ENCODE measurements at places on chromosomes 7 and 10.

GRCh38 chr10:71029411-71029892 is 141.1 kb upstream of the PCBD1 start:
- DNase-seq: no peak

- no peak for DNase-seq
Observed at GRCh38 chr7:86760236-86760635, 116.5 kb downstream of the GRM3 start.

DNA sequence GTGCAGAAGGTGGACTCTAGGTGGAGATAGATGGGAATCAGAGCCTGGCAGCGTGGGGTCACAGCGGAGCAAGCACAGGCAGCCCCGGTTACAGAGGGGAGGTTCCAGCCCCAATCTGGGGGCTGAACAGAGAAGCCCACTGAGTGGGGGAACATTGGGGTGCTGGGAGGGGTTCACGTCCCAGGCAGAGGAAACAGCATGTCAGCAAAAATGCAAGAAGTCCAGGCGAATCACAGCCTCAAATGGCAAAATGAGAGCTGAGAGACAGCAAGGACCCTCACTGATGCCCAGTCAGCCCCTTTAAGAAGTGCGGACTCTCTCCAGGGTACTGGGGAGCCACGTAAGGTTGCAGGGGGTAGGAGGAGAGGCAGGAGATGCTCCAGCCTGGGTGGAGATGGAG is 62.0 kb downstream of the ELFN1 start:
- DNase-seq: no peak

DNA sequence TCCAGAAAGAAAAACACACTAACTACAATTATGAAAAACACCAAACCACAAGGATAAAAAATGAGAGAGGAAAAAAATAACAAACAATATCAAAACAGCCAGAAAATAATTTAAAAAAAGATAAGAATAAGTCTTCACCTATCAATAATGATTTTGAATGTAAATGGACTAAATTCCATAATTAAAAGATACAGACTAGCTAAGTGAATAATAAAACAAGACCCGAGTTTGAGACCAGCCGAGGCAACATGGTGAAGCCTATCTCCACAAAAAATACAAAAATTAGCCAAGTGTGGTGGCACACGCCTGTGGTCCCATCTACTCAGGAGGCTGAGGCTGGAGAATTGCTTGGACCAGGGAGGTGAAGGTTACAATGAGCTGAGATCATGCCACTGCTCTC is 131.1 kb downstream of the MTERF1 start:
- no peak for DNase-seq

DNA sequence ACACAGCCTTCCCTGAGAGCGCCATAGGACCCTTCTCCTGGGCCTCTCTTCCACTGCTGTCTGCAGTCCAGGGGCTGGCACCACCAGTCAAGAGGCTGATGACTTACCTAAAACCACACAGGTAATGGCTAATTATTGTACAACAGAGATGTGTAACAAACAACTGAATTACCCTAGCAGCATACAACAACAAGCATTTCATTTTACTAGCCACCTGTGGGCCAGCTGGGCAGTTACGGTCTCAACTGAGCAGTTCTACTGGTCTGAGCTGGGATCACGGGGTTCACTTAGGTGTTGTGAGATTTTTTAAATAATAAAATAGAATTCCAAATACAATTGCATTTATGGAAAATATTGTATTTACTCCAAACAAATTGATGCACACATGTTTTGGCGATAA is 431.9 kb downstream of the TNS3 start:
- no peak for DNase-seq

- no peak for DNase-seq
Observed at GRCh38 chr10:97105303-97105702, 80.5 kb downstream of the SLIT1 start.

GRCh38 chr10:21521751-21522533 is 3.5 kb downstream of the SKIDA1 start:
- no peak for DNase-seq

DNA sequence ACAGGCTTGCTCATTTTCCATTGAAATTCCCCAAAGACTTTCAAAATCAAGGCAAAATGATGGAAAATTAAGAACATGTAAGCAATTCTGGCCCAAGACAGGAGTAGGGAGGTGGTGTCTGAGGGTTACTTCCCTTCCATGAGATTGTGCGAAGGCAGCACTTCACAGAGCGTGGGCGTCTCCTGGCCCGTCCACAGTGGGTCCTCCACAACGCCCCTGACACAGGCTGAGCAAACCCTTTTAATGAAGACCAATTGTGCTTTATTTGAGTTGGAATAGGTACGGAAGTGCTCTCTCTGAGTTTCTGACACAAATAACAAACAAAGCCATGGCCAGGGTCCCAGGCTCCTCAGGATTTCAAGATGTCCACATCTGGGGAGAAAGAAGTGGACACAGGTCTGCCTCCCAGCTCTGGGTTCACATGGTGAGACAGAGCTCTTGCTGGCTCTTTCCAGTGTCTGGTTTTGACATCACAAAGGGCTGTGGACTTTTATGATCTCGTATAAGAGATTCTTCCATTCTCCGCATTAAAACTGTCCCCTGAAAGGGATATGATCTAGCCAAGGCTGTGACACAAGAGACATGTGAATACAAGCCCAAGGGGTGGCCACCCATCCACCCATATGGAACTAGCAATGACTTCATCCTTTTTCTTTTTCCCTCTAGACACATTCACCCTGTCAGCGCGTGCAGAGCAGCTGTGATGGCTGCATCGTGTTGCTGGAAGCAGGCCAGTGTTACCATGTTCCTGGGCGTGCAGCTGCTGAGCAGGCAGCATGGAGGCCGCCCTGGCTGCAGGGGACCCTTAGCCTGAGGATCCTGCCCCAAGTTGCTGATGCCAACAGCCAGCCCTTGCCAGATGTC is 145.6 kb downstream of the ADAM12 start:
- DNase-seq: no peak

- no peak for DNase-seq
Observed at GRCh38 chr7:30835396-30835915, 64.2 kb downstream of the MINDY4 start.

DNA sequence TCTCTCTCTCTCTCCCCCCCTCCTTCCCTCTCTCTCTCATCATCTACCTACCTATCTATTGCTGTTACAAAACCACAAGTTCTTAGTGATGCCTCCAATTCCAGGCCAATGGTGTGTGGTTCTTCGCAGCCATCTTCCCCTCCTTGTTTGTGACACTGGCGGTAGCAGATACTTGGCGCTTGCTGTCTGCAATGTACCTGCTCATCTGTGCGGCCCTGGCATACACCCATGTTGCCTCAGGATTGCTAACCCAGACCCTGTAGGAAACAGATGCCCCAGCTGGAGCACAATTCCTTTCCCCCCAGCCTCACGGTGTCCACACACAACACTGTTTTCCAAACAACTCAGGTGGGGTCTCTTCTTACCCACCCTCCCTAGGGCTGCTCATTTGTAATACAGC is 13.6 kb upstream of the DPYSL4 start:
- DNase-seq: no peak

DNA sequence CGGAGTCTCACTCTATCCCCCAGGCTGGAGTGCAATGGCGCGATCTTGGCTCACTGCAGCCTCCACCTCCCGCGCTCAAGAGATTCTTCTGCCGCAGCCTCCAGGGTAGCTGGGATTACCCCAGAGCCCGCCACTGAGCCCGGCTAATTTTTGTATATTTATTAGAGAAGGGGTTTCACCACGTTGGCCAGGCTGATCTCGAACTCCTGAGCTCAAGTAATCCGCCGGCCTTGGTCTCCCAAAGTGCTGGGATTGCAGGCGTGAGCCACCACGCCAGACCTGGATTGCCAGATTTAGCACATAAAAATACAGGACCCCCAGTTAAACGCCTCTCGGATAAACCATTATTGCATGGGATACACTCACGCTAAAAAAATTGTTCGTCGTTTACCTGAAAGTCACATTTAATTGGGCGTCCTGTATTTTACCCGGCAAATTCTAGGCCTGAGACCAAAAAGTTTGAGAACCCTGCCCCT is 375 bp upstream of the GATAD1 start:
- DNase-seq: no peak

GRCh38 chr10:77560471-77560870 is 77.1 kb downstream of the KCNMA1 start:
- no peak for DNase-seq

DNA sequence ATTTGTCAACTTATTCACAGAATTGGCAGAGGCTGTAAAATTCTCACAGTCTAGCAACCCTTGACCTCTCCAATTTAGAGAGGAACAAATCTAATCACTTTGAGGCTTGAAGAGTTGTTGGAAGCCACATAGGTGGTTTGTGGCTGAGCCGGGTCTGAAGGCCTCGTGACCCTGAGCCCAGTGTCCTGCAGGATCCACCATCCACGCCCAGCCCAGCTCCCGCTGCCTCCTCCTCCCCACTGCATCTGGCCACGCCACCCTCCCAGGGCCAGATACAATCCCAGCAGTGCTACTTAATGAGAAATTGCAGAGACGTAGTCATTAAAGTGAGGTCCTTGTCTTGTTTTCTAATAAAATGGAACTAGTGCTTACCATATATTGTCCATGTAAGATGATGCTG is 81.4 kb upstream of the SHH start:
- DNase-seq: no peak

DNA sequence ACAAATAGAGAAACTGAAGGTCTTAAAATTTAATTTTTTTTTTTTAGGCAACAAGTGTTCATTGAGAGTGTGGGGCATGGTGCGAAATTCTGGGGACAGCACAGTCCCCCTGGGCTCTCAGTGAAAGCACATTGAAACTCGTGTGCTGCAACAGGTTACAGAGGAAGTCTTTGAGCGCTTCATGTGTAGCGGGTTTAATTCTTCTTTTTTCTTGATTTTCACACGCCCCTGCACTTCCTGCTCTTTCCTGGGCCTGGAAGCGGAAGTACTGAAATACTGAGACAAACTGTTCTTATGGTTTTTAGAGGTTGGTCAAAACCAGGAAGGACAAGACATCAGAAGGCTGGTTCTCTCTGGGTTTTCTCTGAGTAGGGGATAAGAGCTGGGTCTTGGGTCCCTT is 203.5 kb downstream of the PTEN start:
- no peak for DNase-seq

DNA sequence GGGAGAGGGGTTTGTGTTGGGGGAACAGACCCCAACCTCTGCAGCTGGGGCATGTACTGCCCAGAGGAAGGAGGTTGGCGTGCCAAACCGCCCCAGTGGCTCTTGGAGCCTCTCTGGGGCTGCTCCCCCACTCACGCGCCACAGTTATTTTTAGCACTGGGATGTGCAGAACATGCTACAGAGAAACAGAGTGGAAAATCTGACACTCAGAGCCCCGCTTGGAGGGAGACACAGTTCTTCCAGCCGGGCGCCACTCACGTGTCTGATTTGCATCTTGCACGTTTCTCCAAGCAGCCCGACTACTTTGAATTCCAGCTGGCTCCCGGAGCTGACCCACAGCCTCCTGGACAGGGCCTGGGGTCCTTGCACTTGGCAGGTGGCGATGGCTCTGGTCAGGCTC is 182.0 kb downstream of the RPS24 start:
- peak; percentile 33 for DNase-seq

GRCh38 chr10:25263931-25264330 is 89.1 kb downstream of the GPR158 start:
- DNase-seq: no peak

DNA sequence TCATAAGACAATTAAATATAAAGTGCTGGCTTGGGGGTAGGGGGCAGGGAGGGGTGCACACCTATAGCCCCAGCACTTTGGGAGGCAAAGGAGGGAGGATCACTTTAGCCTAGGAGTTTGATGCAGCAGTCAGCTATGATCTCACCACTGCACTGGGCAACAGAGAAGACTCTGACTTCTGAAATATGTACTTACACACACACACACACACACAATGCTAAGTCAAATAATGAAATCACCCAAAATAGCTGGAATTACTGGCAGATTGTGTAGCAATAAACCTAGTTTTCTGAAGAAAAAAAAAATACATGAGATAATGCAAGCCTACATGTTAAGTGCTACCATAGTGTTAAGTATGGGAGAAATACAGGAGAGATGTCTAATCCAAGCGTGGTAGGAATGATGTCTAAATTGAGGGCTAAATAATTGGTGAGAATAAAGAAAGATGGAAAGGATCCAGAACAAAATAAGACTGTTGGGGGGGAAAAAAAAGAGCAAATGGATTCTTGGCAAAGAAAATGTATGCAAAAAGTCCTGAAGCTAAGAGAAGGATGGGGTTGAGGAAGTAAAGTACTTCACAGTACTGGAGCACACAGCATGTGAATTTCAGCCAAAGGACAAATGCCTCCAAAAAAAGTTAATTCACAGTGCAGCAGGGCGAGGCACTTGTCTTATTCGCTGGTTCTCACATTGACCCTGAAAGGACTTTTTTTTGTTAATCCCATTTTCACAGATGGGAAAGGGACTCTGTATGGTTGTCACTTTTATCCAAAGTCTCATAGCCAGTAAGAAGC is 73.9 kb downstream of the IGF2BP3 start:
- DNase-seq: no peak

- no peak for DNase-seq
Observed at GRCh38 chr7:20296444-20296843, 34.3 kb upstream of the ITGB8 start.

DNA sequence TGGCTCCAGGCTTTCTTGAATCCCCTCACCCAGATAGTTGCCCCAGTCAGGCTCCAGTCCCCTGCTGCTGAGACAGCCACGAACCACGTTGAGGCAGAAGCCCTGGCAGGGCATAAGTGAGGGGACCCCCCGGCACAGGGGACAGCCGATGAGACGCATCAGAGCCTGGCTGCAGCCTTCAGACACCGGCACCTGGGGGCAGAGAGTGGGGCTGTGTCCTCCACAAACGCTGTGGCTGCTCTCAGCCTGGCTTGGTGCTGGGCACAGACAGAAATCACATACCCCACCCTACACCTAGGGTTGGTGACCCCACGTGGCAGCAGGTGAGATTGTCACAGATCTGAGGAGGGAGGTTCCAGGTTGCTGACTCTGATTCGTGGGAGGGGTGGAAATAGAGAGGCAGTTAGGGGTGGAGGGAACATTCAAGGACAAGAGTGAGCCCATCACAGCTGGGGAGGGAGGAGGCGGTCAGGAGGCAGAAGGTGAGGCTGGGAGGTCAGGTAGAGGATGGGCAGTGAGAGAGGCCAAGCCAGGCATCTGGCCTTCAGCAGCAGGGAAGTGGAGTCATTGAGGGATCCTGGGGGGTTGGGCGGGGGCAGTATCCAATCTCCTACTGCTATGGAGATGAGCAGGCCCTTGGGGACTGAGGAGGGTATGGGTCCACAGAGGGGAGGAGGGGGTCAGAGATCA is 3.2 kb downstream of the GPC2 start:
- DNase-seq: no peak

- no peak for DNase-seq
Observed at GRCh38 chr10:71766717-71767419, 6.5 kb downstream of the VSIR start.

GRCh38 chr7:142030294-142030693 is 34.6 kb downstream of the MGAM start:
- DNase-seq: no peak

GRCh38 chr7:150938566-150938965 is 39.6 kb downstream of the KCNH2 start:
- DNase-seq: no peak

- DNase-seq: no peak
Observed at GRCh38 chr10:16735671-16736070, 81.6 kb downstream of the RSU1 start.
